ENCODE measurements at places on chromosomes 3 and 15. TPM values are rescaled to one million over a fixed set of nuclear protein-coding genes. Genes with fewer than 3 reads are reported as not detected.
A peak's percentile ranks its signal among the peaks of the same experiment; 100 is the strongest.

- DNase-seq, result peak; percentile 52
Observed at GRCh38 chr15:101613130-101614000, 38.8 kb downstream of the TM2D3 start.

KPNA1 gene
- 59.2 TPM for total RNA-seq

DNA sequence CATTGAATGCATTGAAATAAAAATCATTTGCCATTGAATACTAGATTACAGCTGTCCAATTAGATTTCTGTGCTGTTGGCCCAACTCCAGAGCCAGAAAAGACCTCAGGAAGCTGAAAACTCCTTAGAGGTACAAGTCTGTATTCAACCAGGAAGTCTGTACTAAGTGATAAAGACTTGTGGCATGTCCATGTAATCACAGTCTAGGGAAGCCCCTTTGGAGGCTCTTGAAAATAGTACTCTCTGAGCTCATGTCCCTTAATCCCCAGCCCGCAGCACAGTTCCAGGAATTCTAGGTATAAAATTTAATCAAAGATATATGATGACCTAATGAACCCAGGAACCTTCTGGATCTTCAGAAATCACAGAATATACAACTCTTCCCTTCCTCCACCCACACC is 279.4 kb downstream of the RSL24D1 start:
- no peak for DNase-seq

ZSCAN29 gene
- total RNA-seq, result 13.9 TPM

DNA sequence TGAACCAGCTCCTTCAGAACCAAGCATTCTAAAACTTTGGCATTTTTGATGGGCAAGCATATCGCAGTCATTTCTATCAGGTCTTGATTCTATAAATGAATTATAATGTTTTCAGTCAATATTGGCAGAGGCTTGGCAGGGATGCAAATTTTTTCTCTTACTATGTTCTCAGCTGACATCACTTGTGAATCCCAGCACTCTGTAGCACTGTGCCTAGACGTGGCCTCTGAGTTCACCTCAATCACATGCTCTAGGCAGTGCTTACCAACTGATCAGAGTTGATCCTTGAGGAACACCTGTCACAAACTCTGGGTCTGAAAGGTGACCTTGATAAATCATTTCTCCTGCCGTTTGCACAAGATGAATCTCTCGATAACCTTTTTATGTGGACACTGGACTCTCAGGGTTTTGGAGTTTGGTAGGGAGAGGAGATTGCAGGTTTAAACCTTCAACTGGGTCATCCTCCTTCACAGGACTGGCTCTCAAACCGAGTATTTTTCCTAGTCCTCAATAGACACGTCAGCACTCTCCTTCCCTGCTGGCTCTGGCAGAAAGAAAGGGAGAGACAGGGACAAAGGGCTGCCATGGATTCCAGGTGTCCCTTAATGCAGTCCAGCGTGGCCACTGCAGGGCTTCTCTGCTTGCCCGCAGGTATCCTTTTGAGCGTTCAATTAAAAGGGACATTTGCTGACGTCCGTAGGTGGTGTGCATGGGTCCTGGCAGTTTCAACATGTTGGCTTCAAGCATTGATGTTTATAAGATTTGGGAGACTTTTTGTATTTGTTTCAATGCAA is 222.3 kb upstream of the CMC1 start:
- DNase-seq, result no peak

- DNase-seq, result no peak
Observed at GRCh38 chr3:69405067-69405466, 19.2 kb upstream of the FRMD4B start.

CXCR6 gene
- total RNA-seq, result 2.2 TPM

DNA sequence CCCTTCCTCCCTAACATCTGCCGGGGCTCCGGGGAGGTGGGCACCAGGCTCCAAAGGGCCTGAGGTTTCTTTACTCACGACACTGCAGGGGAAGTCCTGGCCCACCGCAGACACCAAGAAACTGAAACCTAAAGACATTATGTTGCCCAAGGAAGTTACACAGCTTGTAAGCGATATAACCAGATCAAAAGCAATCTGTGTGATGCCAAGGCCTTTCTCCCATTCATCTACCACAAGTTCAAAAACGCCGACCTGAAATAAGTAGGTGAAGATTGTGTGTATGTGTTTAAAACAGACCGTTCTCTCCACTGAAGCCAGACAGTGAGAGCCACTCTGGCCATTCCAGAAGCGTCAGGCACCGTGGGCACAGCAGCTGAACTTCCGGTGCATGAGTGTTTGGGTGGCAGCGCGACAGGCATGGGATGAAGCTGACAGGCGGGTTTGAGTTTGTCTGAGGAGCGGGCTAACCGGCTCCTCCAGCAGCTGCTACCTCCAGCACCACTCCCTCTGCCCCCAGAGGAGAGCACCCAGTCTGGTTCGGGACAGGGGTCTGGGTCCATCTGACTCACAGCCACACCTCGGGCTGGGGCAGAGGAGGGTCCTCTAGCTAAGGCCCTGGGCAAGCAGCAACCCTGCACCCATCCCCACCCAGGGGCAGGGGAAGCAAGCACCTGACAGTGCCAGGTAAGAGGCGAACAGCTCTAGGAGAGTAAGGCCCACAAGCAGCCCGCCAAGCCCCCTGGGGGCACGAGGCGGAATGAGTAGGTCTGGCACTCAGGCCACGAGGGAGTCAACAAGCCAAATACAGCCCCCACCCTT is 1.3 kb downstream of the TNK2 start:
- DNase-seq, result no peak

GRCh38 chr3:30004481-30004880 is 601.9 kb upstream of the TGFBR2 start:
- DNase-seq, result no peak

DENND4A gene
- 57.7 TPM for total RNA-seq

DNA sequence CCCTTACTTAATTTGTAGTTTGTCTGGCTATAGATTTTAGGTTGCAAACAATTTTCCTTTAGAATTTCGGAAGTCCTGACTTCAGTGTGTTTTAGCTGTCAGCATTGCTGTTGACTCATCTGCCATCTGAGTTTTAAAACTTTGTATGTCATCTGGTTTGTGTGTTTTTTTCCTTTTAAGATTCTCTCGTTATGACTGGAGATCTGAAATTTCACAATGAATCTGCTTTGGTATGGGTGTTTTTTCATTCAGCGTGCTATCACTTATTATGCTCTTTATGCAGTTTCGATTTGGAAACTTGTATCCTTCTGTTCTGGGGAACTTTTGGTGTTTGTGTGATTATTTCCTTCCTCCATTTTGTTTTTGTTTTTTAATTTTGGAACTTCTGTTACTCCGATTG is 53.7 kb upstream of the ZNF280D start:
- no peak for DNase-seq

DNA sequence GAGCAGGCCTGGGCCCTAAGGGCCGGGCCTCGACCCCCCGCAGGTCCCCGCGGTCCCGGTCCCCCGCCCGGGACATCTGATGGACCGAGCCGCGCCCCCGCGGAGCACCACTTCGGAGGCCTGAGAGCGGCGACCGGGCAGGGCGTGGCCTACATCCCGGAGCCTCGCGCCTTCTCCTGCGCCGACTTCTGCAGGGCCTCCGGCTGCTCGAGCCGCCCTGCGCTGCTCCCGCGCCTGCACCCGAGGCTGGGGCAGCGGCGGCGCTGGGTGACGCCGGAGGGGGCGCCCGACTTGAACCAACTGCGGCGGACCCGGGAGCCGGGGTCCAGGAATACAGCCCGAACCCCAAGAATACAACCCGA is 14.9 kb upstream of the GP9 start:
- DNase-seq, result no peak

ITIH1 gene
- not detected for total RNA-seq

DNA sequence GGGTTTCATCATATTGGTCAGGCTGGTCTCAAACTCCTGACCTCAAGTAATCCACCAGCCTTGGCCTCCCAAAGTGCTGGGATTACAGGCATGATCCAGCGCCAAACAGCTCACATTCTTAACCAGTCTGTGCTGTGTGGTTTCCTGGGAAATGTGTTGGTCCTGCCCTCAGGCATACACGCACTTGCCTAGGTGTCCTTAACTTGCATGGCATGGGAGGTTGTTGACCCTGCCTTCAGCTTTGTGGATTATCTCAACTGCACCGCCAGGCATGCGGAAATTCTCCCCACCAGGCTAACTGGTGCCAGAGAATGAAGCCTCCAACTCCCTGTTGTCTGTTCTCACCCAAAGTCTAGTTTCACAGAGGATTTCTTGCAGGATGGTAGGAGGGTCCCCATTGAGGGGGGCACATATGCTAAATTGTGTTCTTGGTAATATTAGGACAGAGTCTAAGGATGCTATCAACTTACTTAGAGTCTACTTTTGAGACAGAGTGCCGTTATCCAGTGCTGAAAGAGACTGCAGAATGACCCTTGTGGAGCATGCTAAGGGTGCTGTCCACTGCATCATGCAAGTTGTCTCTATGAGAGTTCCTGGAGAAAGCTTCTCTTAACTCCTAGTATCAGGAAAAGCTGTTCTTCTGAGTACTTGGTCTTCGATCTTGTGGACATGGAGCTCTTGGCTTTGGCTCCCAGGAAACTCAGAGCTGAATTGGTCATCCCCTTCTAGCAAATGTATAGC is 61.6 kb upstream of the EIF1B start:
- DNase-seq, result no peak

MINDY4B gene
- not detected for total RNA-seq

DNA sequence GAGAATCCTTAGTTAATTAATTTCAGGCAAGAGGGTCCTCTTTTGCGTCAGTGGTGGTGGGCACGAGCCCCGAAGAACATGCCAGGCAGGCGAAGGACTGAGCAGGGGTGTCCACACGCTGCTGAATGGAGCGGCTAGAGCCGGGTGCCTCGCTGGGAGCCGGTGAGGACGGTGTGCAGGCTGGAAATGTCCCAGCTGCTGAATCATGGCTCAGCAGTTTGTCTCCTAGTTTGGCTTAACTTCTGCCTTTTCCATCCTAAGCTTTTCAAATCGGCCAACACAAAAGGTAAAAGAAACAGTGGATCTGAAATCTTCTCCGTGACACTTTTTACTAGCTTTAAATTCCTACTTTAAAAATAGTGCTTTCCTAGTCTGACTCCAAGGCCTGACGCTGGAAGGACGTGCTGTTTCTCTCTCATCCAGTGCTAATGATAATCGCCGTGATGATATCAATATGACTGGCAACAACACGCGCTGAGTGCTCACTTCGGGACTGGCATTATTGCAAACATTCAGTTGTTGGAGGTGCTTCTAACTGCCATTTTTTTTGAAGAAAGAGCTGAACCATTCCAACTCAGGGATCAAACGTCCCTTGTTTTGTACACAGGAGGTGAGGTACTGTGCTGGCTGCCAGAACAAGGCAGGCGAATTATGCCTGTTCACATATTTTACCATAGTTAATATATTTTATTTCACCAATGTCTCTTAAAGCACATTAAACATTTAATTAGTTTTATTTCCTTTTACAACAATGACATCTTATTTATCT is 19.8 kb downstream of the PCSK6 start:
- no peak for DNase-seq

P2RY13 gene
- total RNA-seq, result 3.0 TPM

DNA sequence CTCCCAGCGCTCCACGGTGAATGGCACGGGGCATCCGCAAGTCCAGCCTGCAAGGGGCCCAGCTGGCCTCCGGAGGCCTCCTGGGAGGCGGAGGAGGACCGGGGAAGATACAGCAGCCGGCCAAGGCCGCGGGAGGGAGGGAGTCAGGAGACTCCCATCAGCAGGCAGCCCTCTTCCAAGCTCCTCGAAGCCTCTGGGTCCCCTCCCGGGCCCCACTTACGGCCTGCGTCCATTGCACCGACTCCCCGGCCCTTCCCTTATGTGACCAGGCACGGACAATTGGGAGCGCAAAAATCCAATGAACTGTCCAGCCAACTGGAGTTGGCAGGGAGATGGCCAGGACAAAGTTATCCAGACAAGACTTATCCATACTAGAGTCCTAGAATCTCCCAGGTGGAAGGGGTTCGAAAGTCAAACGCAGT is 668 bp downstream of the MFGE8 start:
- DNase-seq, result no peak

GRCh38 chr15:67884514-67885174 is 44.8 kb upstream of the RNU6-1 start:
- peak; percentile 25 for DNase-seq

Measured in thoracic aorta (tissue), 2 donors.